Naive thymus-derived CD4-positive, alpha-beta T cell (primary cell): ENCODE measurements at places on chromosomes 11 and 22.

- DNase-seq, result no peak
Measured at GRCh38 chr11:129800655-129801054, 15.0 kb upstream of the TMEM45B start.

GRCh38 chr11:19350160-19350559 lies 109.4 kb upstream of the E2F8 start:
- no peak for DNase-seq

DNA sequence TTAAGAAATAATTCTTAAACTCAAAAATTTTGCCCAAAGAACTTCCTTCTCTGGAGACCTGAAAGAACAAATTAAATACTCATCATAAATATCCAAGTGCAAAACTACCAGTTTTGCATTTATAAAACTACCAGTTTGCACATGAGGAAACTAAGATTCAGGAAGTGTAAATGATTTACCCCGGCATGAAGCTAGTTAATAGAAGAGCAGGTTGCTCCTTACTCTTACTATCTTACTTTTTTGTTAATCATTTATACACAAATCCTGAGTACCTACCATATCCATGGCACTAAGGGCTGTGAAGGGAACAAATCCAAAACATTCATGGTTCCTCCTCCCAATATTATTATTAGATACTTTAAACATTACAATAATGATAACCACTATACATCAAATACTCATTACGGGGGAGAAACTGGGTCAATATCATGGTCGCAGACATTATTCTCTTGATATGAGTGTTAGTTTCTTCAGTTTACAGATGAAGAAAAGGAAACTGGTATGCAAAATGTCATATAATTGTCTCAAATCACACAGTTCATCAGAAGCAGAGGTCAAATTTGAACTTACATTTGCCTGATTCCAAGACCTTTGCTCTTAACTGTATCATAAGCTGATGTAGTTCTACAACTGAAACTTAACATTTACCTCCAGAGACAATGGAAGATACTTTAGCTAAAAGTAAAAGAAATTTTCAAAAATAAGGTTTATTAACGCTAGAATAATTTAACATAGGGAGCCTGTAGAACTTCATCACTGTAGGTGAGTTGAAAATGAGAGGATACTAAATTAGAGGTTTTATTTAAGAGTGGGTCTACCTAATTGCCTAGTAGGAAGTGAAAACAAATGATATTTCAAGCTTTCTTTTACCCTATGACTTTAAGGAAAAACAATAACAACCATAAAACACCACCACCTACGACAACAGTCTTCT lies 74.5 kb downstream of the FAM76B start:
- DNase-seq, result no peak

GRCh38 chr11:93906486-93906885 lies 56.1 kb upstream of the VSTM5 start:
- DNase-seq, result no peak
